GM12865 (cell line): ENCODE measurements at places on chromosomes 1 and 21.

- DNase-seq = no peak
Observed at GRCh38 chr1:58592522-58593134, 15.6 kb upstream of the TACSTD2 start.

DNA sequence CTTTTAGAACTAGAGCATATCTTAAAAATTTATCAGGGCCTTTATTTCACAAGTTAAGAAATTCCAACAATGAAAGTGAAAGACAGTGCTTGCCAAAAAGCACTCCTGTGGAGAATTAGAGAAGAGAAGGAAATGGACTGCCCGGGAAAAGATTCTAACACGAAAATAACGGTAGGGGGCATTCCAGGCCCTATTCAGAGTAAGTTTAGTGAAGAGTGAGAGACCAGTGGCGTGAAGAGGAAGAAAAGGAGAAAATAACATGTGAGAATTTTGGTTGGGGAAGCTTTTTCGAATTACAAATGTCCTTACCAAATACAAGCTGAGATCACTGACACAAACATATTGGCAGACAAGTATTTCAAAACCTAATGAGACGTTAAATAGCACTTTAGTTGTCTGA, 38.4 kb upstream of the RBM34 start:
- DNase-seq = peak; percentile 16

GRCh38 chr1:79646880-79647279, 640.4 kb upstream of the ADGRL4 start:
- DNase-seq = no peak

DNA sequence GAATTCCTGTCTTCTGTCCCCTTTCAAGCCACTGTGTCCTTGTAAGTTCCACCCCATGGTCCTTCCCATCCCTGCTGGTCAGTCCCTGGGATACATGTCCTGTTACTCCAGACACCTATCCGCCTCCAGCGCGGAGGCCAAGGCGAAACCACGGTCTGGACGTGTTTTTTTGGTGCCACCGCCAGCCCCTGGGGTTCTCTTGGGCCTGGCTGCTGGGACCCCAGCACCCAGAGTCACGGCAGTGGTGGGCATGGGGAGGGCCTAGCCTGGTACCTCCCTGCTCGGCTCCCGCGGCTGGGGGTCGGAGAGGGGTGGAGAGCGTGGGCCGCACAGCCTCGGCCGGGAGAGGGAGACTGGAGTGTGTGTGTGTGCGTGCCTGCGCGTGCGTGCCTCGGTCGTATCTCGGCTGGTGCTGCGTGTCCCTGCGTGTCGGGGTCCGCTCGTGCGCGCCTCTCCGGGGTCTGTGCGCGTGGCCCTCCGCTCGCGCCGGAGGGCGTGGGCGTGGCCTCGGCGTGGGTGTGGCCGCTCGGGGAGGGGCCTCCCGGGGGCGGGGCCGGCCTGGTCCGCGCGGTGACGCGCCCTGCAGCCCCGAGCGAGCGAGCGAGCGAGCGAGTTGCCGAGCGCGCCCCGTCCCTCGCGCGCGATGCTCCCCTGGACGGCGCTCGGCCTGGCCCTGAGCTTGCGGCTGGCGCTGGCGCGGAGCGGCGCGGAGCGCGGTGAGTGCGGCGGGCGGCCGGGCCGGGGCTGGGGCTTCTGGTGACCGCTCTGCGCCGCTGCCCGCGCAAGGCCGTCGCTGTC, at the start of gene VWA1:
TSS of gene VWA1 (plus strand) at position 585 of the 798 bp plus-strand sequence. CDS start at position 644, 59 bp downstream.
- DNase-seq = peak; percentile 54

- no peak for DNase-seq
Observed at GRCh38 chr1:236550961-236551851, 27.4 kb downstream of the LGALS8 start.

DNA sequence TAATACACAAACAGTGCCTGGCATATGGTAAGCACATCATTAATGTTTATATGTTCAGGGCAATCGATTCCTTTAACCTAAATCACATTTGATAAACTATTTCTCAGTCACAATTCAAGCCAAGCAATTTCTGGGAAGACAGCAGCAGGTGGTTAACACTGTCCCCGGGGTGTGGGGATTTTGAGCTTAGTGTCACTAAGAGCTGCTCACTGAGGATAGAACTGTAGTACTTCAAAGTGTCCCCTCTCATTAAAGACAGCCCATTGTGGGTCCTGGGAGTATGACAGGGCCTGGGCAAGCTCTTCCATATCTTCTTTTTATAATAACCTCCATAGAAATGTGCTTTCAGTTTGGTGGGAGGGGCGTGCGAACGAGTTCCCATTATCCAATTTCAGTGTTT, 8.4 kb upstream of the GALNT2 start:
- no peak for DNase-seq

GRCh38 chr1:36007741-36008140, 76.2 kb upstream of the TEKT2 start:
- DNase-seq = no peak

DNA sequence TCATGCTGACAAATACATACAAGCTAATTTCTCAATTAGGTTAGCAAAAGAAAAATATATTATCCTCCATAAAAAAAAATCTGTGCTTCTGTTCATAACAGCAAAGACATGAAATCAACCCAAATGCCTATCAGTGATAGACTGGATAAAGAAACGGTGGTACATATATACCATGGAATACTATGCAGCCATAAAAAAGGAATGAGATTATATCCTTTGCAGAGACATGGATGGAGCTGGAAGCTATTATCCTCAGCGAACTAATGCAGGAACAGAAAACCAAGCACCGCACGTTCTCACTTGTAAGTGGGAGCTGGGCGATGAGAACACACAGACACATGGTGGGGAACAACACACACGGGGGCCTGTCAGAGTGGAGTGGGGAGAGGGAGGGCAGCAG, 84.0 kb upstream of the PALMD start:
- DNase-seq = no peak

- DNase-seq = no peak
Observed at GRCh38 chr1:180615493-180616290, 16.1 kb upstream of the XPR1 start.

DNA sequence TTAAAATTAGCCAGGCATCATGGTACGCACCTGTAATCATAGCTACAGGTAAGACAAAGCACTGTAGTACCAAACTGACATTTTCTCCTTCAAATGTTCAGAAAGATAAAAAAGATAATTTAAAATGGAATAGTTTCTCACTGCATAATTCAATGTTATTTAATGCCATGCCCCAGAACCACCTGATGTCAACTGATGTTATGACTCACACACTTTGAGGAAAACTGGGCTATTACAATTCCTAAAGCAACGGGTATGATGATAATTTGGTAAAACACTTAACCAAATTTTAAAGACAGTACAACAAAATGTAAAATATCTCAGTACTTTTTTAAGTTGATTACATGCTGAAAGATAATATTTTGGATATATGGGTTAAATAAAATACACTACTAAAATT, 22.9 kb upstream of the PLEKHO1 start:
- DNase-seq = no peak

DNA sequence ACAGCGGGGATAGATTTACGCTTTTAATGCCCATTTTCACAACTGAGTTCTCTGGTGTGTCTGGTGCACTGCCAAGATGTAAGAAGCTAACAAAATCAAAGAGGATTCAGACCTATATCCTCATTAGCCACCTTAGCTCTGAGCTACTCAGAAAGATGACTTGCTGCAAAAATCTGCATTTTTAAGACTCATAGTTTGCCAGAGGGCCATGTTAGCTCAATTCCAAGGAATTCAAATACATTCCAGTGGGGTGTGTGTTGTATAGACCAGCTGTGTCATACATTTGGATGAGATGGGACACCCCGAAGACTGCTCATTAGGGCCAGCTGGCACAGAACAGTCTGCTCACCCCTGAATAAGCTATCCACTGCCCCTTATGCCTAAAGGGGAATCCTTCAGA, 8.9 kb downstream of the DENND2D start:
- peak; percentile 4 for DNase-seq

DNA sequence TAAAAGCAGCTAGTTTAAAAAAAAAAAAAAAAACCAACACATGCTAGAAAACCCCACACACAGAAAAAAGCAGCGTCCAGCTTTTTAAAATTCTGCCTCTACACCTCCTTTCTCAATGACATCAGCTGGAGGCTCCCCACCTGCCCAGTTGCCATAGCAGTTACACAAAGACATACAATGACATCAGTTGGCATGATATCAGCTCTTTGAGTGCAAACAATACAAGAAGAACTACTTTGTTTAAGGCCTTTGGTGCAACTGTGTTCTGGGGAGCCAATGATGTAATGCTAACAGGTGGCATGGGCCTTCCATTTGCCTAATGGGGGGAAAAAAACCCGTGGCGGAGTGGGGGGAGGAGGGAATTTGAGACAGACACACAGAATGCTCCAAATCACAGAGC, 32.9 kb downstream of the DUSP10 start:
- peak; percentile 69 for DNase-seq

DNA sequence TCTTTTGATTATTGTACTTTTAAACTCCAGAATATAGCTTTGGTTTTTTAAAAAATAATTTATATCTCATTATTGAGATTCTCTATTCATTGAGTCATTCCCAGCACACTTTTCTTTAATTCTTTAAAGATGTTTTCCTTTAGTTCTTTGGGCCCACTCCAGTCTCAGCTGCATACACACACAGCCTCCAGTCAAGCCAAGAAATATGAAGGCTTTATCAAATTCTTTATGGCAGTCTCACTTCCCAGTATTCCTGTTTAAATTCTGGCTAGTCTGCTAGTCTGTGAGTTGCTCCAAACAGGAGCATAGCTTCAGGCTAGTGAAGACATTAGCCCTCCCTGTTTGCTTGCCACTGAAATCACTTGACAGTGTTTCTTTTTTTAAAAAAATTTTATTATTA, 61.2 kb downstream of the CRP start:
- no peak for DNase-seq

- no peak for DNase-seq
Observed at GRCh38 chr1:55654750-55655149, 439.6 kb upstream of the USP24 start.

DNA sequence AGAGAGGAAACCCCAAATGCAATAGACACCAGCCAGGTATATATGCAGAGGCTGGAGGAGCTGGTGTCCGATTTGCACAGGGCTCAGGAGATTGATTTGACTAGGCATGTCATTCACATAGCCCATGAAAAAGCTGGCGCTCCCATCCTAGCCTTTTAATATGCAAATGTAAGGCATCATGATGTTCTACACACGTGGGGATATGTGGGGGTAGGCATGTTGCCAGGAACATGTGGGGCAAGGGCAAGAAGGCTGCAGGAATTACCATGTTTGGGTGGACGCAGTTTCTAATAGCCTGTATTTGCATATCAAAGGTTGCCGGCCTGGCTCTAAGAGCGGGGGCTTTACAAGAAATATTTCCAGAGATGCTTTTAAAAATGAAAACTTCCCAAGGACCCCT, 11.7 kb upstream of the SH3GLB1 start:
- no peak for DNase-seq

- no peak for DNase-seq
Observed at GRCh38 chr1:183778045-183778444, 26.9 kb upstream of the RGL1 start.

DNA sequence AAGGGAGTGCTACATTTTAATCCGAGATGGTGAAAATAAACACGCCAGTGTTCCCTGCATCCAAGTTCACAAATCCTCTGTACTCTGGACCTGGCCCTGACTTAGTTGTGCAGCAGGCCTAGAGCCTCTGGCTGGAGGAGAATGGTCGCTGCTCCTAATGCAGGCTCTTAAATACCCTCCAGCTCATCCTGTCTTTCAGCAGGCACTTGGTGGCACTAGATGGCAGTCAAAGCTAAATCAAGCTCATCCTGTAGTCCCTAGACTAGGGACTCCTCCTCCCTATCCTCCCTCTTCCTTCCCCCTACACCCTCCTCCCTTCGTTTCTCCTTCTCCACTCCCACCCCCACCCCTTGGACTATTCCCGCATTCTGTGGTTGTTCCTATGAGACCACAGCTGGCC, 41.6 kb upstream of the MTR start:
- DNase-seq = peak; percentile 31

GRCh38 chr1:51410568-51411460, 80.5 kb upstream of the TTC39A start:
- DNase-seq = peak; percentile 24

GRCh38 chr1:21910558-21911204, 26.4 kb downstream of the HSPG2 start:
- DNase-seq = no peak

DNA sequence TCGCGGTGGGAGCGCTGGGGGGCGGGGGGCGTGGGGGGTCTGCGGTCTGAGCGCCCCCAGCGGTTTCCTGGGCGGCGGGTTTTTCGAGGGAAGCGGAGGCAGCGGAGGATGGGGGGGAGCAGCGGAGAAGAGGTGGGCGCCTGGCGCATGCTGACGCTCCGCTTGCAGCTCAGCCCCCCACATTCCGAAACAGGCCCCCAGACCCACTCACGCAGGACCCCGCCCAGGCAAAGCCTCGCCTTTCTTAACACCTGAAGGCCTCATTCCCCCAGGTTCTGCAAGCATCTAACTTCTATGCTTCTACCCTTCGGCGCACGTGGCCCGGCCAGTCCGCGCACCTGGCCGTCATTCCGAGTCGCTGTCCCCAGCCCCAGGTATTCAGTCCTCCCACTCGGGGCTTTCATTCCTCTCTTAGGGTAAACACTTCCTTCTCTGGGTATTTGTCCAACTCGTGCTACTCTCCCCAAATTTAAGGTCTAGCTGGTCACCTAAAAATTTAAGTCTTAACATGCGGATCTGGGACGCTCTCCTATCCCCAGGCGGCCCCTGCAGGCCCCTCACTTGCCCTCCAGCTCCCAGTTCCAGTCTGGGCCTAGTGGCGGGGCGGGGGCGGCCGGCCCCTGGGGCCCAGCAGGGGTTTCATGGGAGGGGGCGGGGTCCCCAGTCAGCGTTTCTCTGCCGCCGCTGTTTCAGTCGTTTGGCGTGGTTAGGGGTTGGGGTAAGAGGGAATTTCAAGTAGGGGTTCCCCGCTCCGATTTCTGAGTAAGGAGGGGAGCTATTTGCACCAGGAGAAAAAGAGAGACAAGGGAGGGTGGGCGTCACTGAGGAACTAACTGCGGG, 2.8 kb upstream of the ZBTB7B start:
- peak; percentile 81 for DNase-seq

GRCh38 chr1:109649491-109649914, 6.4 kb upstream of the GSTM4 start:
- peak; percentile 41 for DNase-seq
